DMS79 treated with DMSO at 0.1 percent for 48 hours (cell line): ENCODE measurements at places on chromosomes 12 and 14.

DNA sequence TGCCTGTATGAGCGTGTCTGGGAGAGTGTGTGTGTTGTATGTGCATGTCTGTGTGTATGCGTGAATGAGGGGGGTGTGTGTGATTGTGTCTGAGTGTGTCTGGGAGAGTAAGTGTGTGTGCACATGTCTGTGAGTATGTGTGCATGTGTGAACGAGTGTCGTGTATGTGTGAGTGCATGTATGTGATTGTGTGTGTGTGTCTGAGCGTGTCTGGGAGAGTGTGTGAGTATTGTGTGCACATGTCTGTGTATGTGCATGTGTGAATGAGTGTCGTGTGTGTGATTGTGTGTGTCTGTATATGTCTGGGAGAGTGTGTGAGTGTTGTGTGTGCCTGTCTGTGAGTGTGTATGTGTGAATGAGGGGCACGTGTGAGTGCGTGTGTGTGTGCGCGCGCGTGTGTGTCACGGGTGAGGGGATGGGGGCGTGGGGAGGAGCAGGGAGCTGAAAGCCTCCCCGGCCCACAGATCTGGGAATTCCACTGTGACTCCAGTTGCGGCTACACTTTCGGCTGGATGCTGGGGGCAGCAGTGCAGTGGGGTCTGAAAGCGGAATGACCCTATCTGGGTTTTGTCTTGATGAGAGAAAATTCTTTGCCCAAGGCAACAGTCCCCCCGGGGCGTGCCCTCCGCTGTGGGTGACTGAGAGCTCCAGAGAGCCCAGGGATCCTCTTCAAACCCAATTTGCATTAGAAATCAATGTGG is 138.1 kb upstream of the MED13L start:
- DNase-seq, result no peak

- peak; percentile 87 for DNase-seq
These were observed 1.1 kb downstream of the ARHGAP5 start for GRCh38 chr14:32078023-32078857.

- DNase-seq, result peak; percentile 87
These were observed 52.1 kb downstream of the IRF2BPL start for GRCh38 chr14:76976240-76977005.

GRCh38 chr14:36646664-36647416 is 14.8 kb upstream of the PAX9 start:
- DNase-seq, result no peak

DNA sequence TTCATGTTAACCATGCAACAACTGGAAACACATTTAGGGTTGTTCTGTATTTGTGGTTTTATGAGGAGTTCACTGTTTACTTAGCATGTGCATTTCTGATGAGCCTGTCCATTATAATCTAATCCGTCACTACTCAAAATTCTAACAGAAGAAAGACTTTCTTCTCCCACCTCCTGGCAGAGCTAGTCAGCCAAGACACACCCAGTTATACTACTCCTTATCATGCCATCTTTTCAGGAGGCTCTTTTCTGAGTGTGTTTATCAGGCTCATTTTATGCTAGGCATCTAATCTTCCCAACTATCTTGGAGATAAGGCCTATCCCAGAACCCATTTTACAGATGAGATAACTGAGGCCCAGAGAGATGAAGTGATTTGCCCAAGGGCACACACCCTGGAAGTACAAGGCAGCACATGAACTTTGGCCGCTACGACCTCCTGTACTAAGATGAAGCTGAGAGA is 10.4 kb upstream of the MED13L start:
- no peak for DNase-seq

- DNase-seq, result no peak
These were observed 14.2 kb upstream of the MYO1A start for GRCh38 chr12:57063991-57064685.

DNA sequence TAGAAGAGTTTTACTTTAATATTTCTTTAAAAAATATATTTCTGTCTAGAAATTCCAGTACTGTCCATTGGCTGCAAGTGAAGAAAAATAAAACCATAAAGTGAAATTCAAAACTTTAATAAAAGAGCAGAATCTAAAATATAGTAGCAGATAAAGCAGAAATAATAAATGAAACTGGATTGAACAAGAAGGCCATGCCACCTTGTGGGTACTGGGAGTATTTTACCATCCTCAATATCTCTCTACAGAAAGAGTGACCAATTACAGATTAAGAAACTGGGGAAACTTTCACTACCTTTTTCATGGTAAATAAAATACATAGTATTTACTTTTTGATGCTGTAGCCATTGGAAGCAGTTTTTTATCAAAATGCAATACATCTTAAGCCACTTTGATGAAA is 220.5 kb downstream of the BCAT1 start:
- DNase-seq, result no peak

- no peak for DNase-seq
These were observed 262.7 kb downstream of the SYT1 start for GRCh38 chr12:79127271-79127751.

DNA sequence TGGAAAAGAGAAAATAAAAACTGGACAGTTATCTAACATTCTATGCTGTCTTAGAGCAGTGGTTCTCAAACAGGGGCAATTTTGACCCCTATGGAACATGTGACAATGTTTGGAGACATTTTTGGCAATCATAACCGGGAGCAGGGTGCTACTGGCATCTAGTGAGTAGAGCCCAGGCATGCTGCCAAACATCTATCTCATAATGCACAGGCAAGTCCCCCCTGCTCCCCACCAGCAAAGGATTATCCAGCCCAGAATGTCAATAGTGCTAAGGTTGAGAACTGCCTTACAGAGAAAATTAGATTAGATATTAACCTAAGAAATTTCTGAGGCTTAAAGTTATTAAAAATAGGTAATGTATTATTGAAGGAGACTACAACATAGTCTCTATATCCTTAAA is 22.9 kb upstream of the CATSPERB start:
- no peak for DNase-seq

DNA sequence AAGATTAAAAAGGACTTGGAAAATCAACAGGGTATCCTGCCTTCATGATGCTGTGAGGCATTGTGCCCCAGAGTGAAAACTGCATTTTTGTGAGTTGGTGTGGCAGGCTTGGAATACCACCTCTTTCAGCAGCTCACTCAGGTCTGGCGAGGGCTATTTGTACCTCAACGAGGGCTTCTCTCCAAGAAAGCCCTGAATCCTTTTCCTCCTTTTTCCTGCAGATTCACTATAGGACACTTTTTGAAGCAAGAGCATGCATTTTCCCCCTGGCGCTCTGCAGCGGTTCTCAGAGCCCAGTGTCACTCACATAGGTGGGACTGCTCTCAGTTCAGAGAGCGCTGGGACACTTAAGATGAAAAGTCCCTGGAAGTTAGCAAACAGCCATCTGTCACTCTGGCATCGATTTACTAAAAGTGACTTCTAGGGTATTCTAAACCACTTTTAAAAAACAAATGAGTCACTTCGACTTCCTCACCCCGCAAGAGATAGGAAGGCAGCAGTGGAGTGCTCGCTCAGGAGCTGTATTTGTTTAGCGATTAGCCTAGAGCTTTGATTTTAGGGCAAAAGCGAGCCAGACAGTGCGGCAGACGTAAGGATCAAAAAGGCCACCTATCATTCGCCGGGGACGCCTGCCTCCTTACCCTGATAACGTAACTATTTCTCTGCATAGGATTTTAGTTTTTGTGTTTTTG is 782 bp upstream of the LGR5 start:
- no peak for DNase-seq

DNA sequence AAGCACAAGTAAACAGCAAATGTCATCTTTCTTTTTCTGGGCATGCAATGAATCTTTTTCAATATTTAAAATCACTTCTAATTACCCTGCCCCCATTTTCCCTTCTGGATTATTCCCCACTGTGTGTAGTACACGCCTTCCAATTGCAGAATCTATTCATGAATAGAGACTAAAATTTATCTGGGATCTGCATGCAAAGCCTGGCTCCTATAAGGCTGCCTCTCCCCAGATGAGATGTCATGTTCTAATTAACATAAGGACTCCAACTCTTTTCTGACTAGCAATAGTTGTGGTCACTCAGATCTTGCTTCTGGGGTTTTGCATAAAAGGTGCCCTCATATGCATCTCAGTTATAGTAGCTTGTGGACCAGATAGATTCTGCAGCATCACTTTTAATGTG is 473.5 kb downstream of the BTG1 start:
- DNase-seq, result no peak

GRCh38 chr12:88934163-88934747 is 354.0 kb upstream of the KITLG start:
- no peak for DNase-seq

GRCh38 chr14:54335569-54336155 is 61.1 kb upstream of the CDKN3 start:
- DNase-seq, result no peak

DNA sequence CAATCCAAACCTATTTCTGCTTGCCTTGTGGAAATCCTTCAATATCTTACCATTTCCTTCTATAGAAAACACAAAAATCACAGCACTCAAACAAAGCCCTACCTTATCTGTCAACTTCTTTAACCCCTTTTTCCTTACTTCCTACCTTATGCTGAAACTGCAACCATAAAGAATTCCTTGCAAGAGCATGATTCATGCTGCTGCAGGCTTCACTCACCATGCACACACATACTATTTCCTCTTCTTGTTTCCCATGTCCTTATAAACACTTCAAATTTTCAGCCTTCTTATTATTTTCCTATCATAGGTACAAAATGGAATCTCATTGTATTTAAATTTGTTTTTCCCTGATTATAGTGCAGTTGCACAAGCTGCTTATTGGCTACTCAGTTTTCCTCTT is 23.3 kb downstream of the LMNTD1 start:
- DNase-seq, result no peak
